ENCODE measurements at places on chromosomes 16 and 17.

GRCh38 chr17:51734462-51734861 is 424.1 kb downstream of the CA10 start:
- DNase-seq = no peak

DNA sequence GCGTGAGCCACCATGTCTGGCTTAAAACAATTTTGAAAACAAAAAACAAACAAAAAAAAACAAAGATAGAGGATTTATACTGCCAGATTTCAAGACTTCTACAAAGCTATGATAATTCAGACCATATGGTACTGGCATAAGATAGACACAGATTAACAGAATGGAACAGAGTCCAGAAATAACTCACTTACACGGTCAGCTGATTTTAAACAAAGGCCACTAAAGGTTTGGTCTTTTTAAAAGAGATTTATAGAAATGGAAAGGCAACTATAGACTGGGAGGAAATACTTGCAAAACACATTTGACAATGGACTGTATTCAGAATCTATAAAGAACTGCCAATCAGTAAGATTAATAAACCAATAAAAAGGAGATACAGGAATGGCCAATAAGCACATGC is 48.6 kb upstream of the MNT start:
- no peak for DNase-seq

GRCh38 chr16:49335828-49336227 is 37.8 kb upstream of the C16orf78 start:
- DNase-seq = no peak

GRCh38 chr16:68731637-68732036 is 5.5 kb upstream of the CDH1 start:
- DNase-seq = no peak

- no peak for DNase-seq
Observed at GRCh38 chr17:18004345-18004744, 31.7 kb downstream of the DRC3 start.

DNA sequence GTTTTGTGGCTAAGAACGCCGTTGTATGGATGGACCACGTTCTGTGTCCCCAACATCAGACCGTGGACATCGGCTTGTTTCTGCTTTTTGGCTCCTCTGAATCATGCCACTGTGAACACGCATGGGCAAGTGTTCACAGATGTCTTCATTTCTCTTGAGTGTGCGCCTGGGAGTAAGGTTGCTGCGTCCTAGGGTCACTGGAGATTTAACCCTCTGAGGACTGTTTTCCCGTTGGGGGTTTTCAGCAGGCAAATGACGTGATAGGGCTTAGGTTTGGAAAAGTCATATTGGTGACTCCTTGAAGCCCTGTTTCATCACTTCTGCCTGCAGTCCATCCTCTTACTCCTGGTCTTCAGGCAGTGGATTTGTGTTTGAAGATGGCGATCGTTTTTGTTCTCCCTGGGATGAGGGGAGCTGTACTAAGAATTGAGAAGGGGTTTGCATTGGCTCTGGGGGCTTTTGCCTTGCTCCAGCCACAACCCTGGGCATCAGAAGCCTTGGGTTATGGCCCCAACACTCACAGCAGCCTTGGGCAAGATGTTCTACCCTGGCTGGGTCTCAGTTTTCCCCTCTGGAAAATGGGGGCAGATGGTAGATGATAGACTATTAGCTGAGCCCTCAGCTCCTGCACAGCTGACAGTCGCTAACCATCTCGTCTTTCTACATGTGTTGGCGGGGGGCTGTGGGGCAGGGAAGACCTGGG is 67.2 kb upstream of the CIBAR2 start:
- no peak for DNase-seq

DNA sequence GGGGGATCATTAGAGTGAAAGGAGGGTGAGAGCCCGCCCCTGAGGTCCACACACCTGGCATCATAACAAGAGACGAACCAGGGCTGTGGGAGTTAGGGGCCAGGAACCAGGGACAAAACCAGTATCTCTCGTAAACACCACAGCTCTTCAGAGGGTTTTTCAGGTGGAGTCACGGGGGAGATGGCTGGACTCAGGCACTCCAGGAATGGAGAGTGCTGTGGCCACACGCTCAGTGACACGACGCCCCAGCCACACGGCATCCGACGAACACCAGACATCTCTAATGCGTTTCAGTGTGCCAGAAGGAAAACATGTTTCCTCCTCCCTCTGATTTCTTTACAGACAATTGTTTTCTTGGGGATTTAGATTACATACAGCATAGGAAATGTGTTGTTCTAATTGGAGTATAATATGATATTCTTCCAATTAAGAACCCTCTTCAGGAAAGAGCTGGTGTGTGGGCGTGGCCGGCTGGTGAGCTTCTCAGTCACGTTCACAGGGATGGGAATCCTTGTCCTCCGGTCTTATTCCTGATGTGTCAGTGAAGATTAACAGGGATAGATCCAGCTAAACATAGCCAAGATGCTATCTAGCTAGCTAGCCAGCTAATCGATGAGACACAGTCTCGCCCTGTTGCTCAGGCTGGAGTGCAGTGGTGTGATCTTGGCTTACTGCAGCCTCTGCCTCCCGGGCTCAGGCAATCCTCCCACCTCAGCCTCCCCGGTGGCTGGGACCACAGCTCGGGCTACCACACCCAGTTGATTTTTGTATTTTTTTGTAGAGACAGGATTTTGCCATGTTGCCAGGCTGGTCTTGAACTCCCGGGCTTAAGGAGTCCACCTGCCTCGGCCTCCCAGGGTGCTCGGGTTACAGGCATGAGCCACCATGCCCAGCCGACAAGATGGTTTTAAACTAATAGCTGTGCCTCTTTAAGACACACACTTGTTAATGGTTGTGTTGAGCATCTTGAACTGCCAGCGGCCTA is 98.6 kb downstream of the BANP start:
- no peak for DNase-seq

DNA sequence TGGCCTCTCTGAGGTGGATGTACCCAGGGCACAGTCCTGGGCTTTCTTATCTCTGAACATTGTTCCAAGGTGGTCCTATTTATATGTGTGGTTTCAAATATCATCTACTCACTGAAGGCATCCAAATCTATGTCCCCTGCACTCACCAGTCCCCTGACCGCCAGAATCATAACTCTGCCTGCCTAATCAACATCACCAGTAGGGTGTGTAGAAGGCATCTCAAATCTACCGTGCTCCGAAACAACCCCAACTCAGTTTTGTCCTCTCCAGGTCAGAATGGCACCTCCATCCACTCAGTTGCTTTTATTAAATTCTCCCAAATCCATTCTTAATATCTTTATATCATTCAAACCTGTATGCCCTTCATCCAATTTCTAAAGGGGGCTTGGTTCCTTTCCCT is 536.3 kb downstream of the GRIN2A start:
- no peak for DNase-seq

DNA sequence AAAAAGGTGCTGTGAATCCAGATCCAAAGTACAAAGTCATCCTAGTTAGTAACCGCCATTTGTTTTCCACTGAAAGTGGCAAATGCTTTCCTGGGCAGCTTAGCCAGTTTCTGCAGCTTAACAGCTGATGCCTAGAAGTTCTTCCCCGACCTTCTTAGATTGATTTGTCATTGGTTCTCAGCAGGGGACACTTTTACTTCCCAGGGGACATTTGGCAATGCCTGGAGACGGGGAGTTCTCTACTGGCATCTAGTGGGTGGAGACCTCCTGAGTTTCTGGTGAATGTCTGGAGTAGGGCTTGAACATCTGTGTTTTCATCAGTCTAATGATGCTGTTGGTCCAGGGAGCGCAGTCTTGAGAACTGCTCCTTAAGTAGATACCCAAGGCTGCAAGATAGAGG is 7.6 kb downstream of the DNAJA3 start:
- no peak for DNase-seq

- peak; percentile 55 for DNase-seq
Observed at GRCh38 chr17:75345514-75346167, 56.4 kb upstream of the SLC25A19 start.

GRCh38 chr17:34671191-34671590 is 91.8 kb downstream of the TMEM132E start:
- no peak for DNase-seq

DNA sequence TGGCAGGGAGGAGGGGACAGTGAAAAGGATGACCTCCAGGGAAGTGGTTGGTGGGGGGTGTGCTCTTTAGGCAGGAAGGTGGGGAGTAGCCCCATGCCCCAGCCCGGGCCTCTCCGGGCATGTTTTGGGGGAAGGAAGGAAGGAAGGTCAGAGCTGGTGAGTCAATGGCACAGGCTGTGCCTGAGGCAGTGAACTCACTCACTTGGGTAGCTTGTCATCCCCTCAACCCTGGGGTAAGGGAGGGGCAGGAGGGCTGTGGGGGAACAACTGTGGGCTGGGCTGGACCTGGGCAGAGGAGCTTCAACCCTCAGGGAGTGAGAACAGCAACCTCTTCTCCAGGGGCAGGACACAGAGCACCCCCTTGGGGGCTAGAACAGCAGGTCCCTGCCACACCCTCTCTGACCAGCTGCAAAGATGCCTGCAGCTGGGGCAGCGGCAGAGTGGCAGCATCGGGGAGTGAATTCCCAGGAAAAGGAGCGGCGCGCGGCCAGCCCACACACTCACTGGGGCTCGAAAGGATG is 6.3 kb downstream of the CSF3 start:
- no peak for DNase-seq

GRCh38 chr17:78653382-78653781 is 76.2 kb upstream of the DNAH17 start:
- no peak for DNase-seq

- DNase-seq = peak; percentile 84
Observed at GRCh38 chr16:56643080-56643778, 4.8 kb downstream of the MT1A start.

DNA sequence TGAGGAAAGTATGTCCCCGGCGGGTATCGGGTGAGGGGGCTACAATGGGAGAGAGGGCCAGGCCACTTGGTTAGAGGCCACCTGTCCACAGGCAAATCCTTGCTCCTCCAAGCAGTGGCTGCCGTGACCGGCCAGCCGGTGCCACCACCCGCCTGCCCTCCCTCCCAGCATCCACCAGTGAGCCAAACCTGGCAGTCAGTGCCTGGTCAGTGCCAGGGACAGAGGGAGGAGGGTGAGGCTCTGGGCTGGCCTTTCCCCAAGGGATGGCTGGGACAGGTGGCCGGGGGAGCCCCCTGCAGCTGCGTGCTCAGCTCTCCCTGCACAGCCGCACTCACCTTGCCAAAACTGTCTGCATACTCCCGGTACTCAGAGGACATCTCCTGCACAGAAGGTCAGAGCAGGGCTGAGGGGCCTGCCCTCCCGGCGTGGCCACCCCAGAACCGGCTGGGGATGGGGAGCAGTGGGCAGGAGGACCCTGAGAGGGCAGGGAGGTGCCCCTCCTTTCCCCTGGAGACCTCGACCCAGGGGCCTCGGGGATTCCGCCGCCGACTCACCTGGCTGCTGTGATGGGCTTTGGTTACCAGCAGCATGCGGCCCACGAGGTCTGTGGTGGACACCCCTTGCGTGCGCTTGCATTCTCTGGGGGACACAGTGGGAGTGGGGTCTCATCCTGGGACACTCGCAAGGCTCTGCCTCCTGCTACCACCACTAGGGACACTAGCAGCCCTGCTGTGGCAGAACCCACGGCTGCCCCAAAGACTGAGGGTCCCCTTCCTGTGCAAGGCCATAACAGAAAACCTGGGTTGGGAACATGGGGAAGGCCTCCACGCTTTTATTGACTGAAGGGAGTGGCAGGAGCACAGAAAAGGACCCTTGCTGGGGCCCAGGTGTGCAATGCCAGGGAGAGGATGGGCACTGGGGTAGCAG is 3.7 kb downstream of the PCYT2 start:
- no peak for DNase-seq

DNA sequence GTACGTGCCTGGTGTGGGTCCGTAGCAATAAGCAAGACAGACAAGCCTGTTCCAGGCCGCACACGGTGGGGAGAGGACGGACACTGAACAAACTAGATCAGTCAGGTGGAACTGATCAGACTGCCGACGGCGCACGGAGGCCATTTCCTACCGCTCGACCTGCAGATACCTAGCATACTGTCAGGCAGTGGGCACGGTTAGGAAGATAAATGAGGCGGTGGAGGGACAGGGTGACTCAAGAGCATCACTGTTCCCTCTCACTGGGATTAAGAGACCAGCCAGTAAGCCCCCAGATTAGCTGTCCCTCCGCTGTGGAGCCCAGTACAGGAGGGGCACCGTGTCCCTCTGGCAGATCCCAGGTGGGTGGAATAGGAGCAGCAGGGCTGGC is 4.8 kb downstream of the AANAT start:
- no peak for DNase-seq

DNA sequence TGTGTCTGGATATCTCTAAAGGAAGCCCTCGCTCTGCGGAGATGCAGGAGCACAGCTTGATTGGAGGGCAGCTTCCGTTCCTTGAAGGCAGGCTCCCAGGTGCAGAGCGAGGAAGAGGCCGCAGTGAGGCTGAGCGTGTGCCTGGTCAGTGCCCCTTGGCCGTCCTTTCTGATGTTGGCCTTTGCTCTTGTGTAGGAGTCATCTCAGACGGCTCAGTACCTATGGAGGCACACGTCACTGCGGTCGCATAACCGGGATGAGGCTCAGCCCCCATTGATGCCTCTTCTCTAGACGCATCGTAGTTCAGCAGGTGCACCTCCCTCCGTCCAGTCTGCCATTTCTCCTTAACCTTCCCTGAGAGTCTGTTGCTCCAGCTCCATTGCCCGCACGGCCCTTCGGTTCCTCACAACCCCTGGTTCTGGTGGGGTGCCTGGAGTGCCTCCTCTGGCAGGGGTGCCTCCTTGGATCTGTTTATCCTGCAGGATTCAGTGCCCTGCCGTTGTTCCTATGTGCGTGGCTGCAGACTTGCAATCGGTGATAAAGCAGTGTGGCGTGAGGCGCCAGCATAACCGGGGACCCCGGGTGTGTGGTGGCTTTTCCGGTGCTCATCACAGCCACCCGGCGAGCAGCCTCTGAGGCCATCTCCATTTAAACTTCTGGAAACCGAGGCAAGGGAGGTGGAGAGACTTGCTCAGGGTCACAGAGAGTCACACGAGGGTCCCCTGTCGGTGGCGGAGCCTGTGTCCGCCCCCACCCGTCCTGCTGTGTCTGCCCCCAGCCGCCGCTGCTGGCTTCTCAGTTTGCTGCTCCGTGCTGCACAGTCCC is 188.8 kb upstream of the CHMP6 start:
- DNase-seq = no peak

DNA sequence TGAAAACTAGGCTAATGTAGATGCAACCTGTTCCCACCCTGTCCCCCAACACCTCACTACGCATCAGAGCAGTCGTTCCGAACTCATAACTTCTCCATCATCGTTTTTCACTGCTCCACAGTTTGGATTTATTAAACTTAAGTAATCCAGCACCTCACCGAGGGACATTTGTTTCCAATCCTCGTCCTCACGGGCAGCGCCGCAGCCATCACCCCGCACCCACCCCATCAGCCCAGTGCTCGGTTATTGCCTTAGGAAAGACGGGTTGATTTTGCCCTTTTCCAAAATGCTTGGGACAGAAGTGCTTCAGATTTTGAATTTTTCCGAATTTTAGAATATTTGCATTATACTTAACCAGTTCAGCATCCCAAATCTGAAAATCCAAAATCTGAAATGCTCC is 71.0 kb upstream of the DOC2B start:
- DNase-seq = no peak

DNA sequence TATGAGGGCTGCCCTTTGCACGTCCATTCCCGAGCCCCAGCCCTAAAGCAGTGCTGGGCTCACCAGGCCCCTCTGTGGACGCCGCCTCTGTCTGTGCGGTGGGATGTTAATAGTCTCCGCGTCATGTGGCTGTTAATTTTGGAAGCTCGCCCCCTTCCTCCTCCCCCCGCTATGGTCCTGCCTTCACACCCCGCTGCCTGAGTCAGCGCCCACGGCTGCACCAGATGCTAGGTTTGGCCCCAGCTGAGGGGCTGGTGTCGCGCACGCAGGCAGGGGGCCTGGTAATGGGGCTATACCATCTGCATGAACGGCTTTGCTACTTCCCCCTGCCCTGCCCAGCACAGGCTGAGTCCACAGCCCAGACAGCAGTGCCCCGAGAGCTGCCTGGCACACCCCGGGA is 4.1 kb upstream of the SSTR5 start:
- no peak for DNase-seq

GRCh38 chr16:86955136-86955855 is 361.9 kb downstream of the C16orf95 start:
- no peak for DNase-seq

Measured in inflammatory macrophage treated with lipopolysaccharide for 4 hours (primary cell).